Small intestine (tissue), 16 donors: ENCODE measurements at places on chromosomes 7 and 10. TPM values are rescaled to one million over a fixed set of nuclear protein-coding genes. Genes with fewer than 3 reads are reported as not detected.

The SPDYE6 gene
- not detected for polyA plus RNA-seq

The ABCF2 gene
- polyA plus RNA-seq, result 16.0 TPM

The CALCR gene
- polyA plus RNA-seq, result not detected

DNA sequence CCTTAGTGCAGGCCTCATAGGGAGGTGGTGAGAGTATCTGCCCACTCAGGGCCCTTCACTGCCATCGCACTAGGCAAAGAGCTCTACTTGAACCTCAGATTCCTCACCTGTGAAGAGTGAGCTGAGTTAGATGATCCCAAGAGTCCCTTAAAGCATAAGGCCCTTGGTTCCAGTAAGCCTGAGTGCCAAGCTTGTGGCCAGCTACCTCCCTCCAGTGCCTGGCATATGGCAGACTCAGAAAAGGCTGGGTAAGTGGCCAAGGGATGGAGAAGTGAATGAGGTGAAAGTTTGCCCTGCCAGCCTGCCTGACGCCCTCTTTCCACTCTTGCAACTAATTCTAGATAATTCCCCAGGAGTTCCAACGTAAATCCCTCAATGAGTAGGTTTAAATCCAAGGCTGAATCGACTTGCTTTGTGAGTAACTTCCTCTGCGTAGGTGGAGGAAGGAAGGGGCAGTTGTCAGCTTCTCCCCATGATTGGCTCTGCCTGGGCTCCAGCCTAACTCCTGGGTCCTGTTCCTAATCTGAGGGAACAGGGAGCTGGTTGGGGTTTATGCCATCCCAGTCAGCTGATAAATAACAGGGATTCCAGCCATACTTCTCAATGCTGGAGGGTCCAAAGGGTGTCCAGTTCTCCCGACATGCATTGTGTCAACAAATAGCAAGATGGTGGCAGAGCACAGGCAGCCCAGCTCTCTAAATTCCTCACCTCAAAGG is 14.2 kb downstream of the DUSP5 start:
- no peak for DNase-seq
- H3K4me1 ChIP-seq, result no peaks in the 10 kb centered on the region
- H3K36me3 ChIP-seq, result peaks cover 56% of the 10 kb centered on the region
- H3K4me3 ChIP-seq, result no peak overlapping the region
- H3K27me3 ChIP-seq, result no peaks in the 10 kb centered on the region

GRCh38 chr7:199483-200249 is 7.3 kb downstream of the FAM20C start:
- no peak overlapping the region for H3K4me3 ChIP-seq
- no peak for DNase-seq
- H3K36me3 ChIP-seq, result peaks cover 8% of the 10 kb centered on the region

DNA sequence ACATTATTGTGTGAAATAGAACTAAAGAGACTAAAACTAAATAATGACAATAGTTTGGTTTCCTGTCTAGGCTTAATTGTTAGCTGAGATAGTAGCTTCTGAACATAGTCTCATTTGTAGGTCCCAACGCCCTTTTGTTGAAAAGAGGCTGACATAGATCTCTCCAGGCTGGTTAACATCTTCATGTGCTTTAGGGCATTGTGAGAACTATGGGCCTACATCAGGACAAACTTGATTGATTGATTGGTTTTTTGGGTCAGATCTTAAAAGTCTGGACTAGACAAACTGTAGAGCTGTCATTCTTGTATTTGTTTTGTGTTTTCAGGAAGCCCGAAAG is 869 bp downstream of the CHCHD1 start:
- no peaks in the 10 kb centered on the region for H3K27me3 ChIP-seq
- no peaks in the 10 kb centered on the region for H3K36me3 ChIP-seq
- no peak for DNase-seq
- peaks cover 2% of the 10 kb centered on the region for H3K4me1 ChIP-seq

DNA sequence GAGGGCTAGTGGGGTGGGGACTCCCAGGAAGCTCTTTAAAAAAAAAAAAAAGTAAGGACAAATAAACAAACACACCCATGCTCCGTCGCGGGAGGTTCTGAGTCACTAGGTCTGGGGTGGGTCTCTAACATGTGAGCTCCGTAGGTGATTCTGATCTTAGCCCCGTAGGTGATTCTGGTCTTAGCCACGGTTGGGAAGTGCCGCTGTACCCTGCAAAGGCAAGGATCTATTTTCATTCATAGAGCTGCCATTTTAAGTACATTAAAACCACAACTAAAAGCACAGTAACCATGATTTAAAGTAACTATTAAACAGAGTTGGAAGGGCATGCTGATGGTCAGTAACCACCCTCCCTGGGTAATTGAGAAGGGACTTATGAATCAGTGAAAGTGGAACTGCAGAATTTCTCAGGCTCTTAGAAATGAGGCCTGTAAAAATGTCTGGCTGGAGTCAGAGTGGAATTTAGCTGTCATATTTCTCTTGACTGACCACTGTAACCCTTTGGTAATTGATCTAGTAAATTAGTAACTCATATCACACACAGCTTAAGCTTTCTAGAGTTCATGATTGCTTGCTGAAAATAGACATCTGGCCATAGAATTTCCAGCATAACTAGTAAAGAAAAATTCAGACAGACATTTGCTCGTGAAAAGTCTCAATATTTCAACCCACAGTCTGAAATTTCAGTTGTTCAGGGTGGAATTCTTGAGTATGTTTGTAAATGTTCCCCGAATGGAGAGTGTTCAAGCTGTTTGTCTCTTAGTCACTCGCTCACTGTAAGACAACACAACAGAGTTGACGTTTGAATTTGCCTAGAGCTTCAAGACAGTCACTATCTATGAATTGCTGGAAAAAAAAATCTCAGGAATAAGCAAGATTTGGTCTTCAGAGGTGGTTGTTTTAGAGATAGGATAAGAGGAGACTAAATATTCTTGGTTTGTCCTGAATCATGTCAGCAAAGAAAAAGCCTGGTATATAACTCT is 34.2 kb upstream of the TCF7L2 start:
- no peaks in the 10 kb centered on the region for H3K4me1 ChIP-seq
- H3K36me3 ChIP-seq, result no peaks in the 10 kb centered on the region
- no peak overlapping the region for H3K4me3 ChIP-seq
- H3K27me3 ChIP-seq, result no peaks in the 10 kb centered on the region
- peak; percentile 85 for DNase-seq
- peak overlapping the region; percentile 81 for H3K27ac ChIP-seq

- H3K27ac ChIP-seq, result no peak overlapping the region
- no peak for DNase-seq
- no peaks in the 10 kb centered on the region for H3K27me3 ChIP-seq
Measured at GRCh38 chr7:67809586-67809985, 813.0 kb downstream of the TYW1 start.

DNA sequence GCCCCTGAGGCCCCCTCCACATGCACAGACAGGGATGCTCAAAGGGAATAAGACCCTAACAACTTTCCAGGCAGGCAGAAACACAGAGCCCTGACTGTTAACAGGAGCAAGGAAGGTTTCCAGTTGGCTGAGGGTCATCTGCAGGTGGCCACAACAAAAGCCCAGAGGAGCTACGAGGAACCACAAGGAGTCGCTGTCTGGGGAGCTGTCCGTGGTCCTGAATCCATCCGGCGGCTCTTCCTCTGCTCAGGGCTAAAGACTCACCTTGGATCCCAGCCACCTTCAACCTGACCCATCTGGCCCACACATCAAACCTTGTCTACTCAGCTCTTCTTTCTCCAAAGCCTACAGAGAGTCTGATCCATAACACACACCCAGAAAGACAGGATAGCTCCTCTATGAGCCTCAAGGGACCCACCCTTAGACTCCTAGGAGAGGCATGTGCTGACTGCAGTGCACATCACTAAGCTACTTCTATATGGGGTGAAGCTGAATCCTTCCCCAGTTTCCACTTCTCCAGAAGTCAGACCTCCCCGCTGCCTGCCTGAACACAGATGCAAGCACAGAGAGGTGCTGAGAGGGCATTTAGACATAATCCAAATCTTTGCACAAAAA is 104.0 kb downstream of the SLIT1 start:
- no peak overlapping the region for H3K27ac ChIP-seq
- DNase-seq, result peak; percentile 79
- no peak overlapping the region for H3K4me3 ChIP-seq
- H3K4me1 ChIP-seq, result no peaks in the 10 kb centered on the region

- no peaks in the 10 kb centered on the region for H3K4me1 ChIP-seq
- DNase-seq, result no peak
- H3K36me3 ChIP-seq, result no peaks in the 10 kb centered on the region
Measured at GRCh38 chr7:35313575-35313974, 59.7 kb upstream of the TBX20 start.

DNA sequence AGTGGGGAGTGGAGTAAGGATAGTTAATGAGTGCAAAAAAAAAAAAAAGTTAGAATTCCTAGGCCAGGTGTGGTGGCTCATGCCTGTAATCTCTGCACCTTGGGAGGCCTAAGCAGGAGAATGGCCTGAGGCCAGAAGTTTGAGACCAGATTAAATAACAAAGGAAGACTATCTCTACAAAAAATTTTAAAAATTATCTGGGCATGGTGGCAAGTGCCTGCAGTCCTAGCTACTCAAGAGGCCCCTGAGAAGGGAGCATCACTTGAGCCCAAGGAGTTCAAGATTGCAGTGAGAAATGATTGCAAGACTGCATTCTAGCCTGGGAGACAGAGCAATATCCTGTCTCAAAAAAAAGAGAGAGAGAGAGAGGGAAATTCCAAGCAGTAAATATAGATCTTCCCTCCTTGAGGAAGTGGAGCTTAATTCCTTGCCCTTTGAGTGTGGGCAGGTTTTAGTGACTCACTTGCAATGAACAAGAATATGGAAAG is 19.5 kb upstream of the CSTF2T start:
- peaks cover 8% of the 10 kb centered on the region for H3K4me1 ChIP-seq
- no peaks in the 10 kb centered on the region for H3K27me3 ChIP-seq
- H3K27ac ChIP-seq, result no peak overlapping the region
- peak; percentile 50 for DNase-seq
- H3K36me3 ChIP-seq, result no peaks in the 10 kb centered on the region

GRCh38 chr10:131450216-131450765 is 138.8 kb upstream of the TCERG1L start:
- no peaks in the 10 kb centered on the region for H3K4me1 ChIP-seq
- H3K27ac ChIP-seq, result no peak overlapping the region
- peaks cover 15% of the 10 kb centered on the region for H3K27me3 ChIP-seq
- no peak overlapping the region for H3K4me3 ChIP-seq
- H3K36me3 ChIP-seq, result no peaks in the 10 kb centered on the region
- no peak for DNase-seq

DNA sequence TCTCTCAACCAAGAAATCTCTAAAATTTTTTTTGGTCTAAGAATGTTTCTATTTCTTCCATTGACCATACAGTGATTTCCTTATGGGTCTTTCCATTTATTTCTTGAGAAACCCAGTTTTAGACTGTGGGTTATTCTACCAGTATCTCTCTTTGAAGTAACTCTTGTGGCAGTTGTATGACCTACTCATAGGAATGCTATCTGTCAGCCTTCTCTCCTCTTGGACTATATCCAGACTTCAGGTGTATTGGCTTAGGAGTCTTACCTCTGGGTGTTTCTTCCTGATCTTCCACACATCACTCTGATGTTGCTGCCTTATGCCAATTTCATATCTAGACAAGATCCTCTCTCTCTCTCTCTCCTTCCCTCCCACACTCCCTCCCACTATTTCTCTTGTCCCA is 178.1 kb downstream of the BMPER start:
- peaks cover 4% of the 10 kb centered on the region for H3K27me3 ChIP-seq
- H3K4me3 ChIP-seq, result no peak overlapping the region
- H3K4me1 ChIP-seq, result no peaks in the 10 kb centered on the region
- H3K27ac ChIP-seq, result no peak overlapping the region
- no peak for DNase-seq
- no peaks in the 10 kb centered on the region for H3K36me3 ChIP-seq

GRCh38 chr10:110075686-110076085 is 67.9 kb downstream of the ADD3 start:
- DNase-seq, result no peak
- H3K36me3 ChIP-seq, result no peaks in the 10 kb centered on the region
- H3K4me3 ChIP-seq, result no peak overlapping the region

GRCh38 chr10:57624066-57624465 is 643.6 kb downstream of the IPMK start:
- DNase-seq, result no peak
- no peaks in the 10 kb centered on the region for H3K36me3 ChIP-seq
- H3K4me1 ChIP-seq, result no peaks in the 10 kb centered on the region

- H3K36me3 ChIP-seq, result peaks cover 29% of the 10 kb centered on the region
- H3K27me3 ChIP-seq, result no peaks in the 10 kb centered on the region
- DNase-seq, result no peak
- H3K4me3 ChIP-seq, result no peak overlapping the region
- H3K4me1 ChIP-seq, result no peaks in the 10 kb centered on the region
- H3K27ac ChIP-seq, result peak overlapping the region; percentile 67
Measured at GRCh38 chr7:30429156-30429530, 49.4 kb downstream of the NOD1 start.

DNA sequence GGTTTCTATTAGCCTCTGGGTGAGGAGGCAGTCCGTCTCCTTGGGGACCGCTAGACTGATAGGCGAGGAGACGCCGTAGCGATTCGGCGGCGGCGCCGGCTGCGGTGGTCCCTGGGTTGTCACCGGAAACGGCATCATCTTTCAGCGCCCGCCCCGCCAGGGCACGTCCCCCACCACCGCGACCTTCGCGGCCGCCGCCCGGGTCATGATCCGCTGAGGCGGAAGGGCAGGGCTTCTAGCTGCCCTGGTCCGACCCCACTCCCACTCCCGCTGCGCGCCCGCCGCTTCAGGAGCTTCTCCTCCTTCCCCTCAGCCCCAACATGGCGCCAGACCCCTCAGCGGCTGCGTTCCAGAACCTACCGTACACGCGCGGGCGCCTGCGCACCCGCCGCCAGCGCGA is at the start of gene PAPOLB:
PAPOLB (minus strand) TSS at position 358 of the 400 bp plus-strand sequence; CDS start at position 138, 220 bp downstream.
- no peaks in the 10 kb centered on the region for H3K4me1 ChIP-seq
- DNase-seq, result no peak
- no peak within 1 kb of the TSS for H3K27ac ChIP-seq
- no peaks in the 10 kb centered on the region for H3K27me3 ChIP-seq
